ENCODE measurements at places on chromosomes 12 and 14.

DNA sequence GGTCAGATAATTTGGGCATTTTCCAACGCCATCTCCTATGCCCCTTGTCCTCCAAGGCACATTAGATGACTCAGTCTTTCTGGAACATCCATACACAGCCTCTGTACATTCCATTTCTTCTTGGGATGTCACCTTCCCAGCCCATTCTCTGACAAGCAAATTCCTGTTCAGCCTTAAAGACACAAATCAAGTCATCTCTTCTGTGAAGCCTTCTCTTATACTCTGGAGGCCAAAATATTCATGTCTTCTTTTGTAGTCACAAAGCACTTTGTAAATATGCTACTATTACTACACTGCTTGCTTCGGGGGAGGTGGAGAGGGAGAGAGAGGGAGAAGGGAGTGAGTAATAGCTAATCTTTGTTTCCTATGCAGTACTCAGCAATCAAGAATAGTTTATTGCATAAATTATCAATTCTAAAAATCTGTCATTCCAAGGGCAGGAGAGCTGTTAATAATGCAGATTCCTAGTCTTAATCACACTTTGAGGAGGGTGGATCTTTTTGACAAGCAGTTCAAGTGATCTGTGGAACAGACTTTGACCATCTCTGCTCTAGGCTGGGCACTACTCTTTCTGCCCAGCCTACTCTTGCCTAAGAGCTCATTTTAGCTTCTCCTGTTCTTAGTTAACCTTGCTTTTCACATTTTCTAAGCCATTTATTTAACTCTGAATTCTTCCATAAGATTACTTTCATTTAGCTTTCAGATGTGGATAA lies 27.9 kb downstream of the KCNMB4 start:
- no peaks in the 10 kb centered on the region for H3K36me3 ChIP-seq
- no peak overlapping the region for H3K4me3 ChIP-seq
- H3K27me3 ChIP-seq, result no peaks in the 10 kb centered on the region
- H3K4me1 ChIP-seq, result no peaks in the 10 kb centered on the region
- DNase-seq, result no peak

DNA sequence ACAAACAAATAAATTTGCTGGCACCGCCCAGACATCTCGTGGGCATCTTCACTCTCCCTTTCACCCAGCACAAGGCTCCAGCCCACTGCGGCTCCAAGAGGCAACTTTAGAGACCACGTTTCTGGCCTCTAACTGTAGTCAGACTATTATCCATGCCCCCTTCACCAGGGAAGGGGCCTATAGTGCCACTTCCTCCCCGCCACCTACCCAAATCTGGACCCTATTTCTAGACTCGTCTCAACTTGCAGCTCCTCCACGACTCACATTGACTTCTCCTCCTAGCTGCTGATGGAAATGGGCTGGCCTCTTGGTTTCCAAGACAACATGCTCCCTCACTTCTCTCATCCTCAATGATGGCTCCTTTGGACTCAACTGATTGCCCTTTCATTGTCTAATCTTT lies 12.3 kb downstream of the KRT1 start:
- DNase-seq, result no peak
- H3K36me3 ChIP-seq, result no peaks in the 10 kb centered on the region
- no peaks in the 10 kb centered on the region for H3K4me1 ChIP-seq
- H3K27me3 ChIP-seq, result no peaks in the 10 kb centered on the region

- no peaks in the 10 kb centered on the region for H3K27me3 ChIP-seq
- DNase-seq, result no peak
- H3K36me3 ChIP-seq, result no peaks in the 10 kb centered on the region
- H3K27ac ChIP-seq, result no peak overlapping the region
- H3K4me3 ChIP-seq, result no peak overlapping the region
These were observed 366.2 kb upstream of the KITLG start for GRCh38 chr12:88946372-88946997.

DNA sequence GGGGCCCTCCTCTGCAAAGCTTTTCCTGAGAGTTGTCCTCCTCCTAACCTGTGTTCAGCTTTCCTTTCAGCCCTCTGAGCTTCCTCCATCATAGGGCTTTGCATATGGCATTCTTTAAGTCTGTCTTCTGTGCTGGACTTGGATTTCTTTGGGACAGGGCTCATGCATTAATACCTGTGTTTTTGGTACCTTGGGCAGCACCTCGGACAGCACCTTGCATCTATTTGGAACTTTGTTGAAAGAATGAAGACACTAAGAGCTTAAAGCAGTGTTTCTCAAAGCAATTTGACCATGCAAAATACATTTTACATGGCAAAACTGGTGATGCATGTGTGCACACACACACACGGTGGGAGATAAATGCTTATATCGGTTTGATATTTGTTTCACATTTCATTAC lies 115.0 kb upstream of the SRRM4 start:
- H3K27me3 ChIP-seq, result no peaks in the 10 kb centered on the region
- H3K4me1 ChIP-seq, result no peaks in the 10 kb centered on the region
- H3K36me3 ChIP-seq, result no peaks in the 10 kb centered on the region
- no peak overlapping the region for H3K4me3 ChIP-seq

DNA sequence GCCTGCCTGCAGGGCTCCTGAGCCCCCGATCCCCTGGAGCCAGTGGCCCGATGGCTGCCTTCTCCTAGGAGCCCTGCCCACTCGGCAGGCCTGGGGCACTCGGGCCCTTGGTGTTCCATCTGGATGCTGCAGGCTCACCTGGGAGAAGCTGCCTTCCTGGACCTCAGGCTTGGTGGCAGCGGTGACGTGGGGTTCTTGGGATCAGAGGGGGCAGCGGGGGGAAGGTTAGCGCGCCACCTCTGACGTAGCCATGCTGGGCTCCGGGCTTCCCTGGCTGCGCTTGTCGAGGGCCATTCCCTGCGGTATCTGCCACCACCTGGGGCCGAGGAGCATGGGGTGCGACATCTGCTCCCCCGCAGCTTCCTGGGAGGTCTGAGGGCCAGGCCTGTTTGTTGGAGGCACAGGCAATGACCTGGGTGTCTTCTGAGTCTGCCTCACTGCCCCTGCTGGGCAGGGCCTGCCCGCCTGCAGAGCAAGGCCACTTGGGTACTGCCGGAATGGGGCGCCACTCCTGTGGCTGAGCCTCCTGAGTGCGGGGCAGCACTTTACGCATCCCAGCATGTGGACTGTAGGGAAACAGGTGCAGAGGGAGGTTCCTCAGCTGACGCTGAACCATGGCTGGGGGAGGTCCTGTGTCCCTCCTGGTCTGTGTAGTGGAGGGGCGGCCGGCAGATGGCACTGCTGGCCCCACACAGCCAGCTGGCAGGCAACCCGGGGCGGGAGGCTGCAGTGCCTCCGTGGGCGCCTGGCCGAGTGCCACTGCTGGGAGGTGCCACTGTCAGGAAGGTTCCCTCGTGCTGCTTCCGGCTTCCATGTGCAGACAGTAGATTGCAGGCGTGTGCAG lies 20.3 kb downstream of the MTA1 start:
- DNase-seq, result no peak
- H3K4me3 ChIP-seq, result no peak overlapping the region
- H3K27me3 ChIP-seq, result no peaks in the 10 kb centered on the region

GRCh38 chr12:29051221-29051620 lies 97.9 kb upstream of the FAR2 start:
- no peak overlapping the region for H3K27ac ChIP-seq
- H3K36me3 ChIP-seq, result no peaks in the 10 kb centered on the region
- H3K4me1 ChIP-seq, result no peaks in the 10 kb centered on the region
- no peaks in the 10 kb centered on the region for H3K27me3 ChIP-seq

DNA sequence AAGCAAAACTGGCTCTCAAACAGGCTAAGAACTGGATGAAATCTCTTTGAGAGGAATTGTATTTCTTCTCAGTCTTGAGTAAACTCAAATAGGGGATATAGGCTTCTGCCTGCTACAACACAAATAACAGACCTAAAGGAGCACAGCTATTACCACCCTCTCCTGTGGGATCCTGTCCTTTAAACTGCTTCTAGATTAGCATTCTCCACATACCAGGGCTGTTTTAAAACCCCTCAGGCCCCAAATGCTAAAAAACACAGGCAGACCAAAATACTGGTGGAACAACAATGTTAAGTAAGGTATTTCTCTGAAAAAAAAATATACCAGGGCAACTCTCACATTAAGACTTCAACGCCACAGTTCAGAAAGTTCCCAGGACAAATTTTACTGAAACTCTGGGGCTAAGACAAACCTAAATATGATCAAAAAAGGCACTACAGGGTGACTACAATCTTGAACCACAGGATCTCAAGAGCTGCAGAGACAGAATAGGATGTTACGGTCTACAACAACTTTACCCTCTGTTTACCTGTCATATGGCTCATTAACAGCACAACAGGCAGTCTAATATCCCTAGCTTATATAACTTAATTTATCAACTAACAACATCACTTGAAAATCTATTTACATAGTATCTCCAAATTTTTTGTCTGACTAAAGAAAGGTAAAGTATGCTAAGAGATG lies 7.2 kb downstream of the CPNE8 start:
- peaks cover 1% of the 10 kb centered on the region for H3K4me1 ChIP-seq
- no peaks in the 10 kb centered on the region for H3K36me3 ChIP-seq
- H3K27me3 ChIP-seq, result no peaks in the 10 kb centered on the region
- no peak overlapping the region for H3K27ac ChIP-seq
- H3K4me3 ChIP-seq, result no peak overlapping the region

GRCh38 chr14:104396682-104397470 lies 182.7 kb upstream of the C14orf180 start:
- H3K4me3 ChIP-seq, result no peak overlapping the region
- no peaks in the 10 kb centered on the region for H3K36me3 ChIP-seq
- no peak for DNase-seq
- peaks cover 12% of the 10 kb centered on the region for H3K27me3 ChIP-seq

GRCh38 chr14:54981698-54982097 lies 45.2 kb downstream of the WDHD1 start:
- no peaks in the 10 kb centered on the region for H3K27me3 ChIP-seq
- H3K36me3 ChIP-seq, result peaks cover 14% of the 10 kb centered on the region
- DNase-seq, result no peak
- no peaks in the 10 kb centered on the region for H3K4me1 ChIP-seq
- H3K4me3 ChIP-seq, result no peak overlapping the region

DNA sequence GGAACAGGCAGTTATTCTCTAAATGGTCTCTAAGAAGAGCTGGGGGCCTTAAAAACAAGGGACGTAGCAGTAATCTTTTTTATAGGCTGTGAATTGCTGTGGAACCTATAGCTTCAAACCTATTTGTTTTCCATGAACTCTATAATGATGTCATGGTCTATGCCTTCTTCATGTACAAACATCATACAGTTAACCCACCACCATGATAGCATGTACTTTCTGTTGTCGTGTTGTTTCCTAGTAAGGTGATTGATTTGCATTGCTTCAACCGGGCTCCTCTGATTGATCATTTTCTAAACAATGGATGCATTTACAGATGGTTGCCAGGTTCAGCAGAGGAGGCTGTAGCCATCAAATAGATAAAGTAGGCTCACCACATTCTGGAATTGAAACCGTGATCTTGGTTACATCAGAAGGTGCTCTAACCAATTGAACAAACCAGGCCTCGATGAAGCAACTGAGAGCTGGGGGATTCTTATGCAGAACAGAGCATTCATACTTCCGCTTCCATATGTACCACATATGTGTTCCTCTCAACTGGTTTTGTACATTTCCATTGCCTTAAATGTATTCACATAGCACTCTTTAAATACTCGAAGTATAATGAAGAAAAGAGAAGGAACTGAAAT lies 25.6 kb upstream of the PCNX1 start:
- no peak overlapping the region for H3K4me3 ChIP-seq
- no peaks in the 10 kb centered on the region for H3K36me3 ChIP-seq
- no peak overlapping the region for H3K27ac ChIP-seq
- DNase-seq, result no peak
- 0 out of 3 replicates have a peak, but pooled peaks cover 15% of the 10 kb centered on the region for H3K27me3 ChIP-seq

DNA sequence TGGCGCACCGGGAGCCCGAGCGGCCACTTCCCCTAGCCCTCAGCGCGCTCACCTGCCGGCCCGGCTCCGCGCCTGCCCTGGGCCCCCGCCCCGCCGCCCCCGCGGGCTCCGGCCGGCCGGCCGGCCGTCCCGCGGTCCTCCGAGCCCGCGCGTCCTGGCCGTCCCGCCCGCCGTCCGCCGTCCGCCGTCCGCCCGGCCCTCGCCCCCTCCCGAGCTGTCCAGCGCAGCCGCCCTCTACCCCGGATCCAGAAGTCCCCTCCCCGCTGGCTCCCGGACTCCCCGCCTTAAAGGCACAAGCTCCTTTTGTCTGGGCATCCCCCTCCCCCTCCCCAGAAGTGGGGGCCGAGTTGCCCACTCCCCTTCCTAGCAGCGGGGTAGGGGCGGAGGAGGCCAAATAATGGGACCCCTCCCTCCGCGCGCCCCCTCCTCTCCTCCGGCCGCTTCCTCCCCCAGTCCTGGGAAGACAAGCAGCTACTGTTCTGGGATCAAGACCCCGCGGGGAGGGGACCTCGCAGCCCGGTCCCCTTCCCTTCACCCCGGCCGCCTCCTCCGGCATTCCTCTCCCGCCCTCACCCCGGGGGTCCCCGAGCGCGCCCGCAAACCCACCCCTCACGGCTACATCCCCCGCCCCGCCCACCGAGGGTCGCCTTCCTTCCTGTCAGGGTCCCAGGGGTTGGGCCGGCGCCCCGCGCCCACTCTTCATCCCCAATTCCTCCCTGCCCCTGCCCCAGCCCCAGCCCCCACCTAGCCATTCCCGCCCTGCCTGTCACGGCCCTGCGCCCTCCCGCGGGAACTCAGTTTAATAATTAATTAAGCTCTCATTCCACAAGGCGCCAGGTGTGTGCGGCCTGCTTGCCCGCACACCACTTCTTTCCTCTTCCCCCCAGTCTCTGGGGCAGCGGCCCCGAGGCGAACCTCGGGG lies at the start of gene ADCY6:
TSS of gene ADCY6 (minus strand) at position 236 of the 922 bp plus-strand sequence. CDS start 5,655 bp downstream, outside the sequence.
- H3K4me1 ChIP-seq, result peaks cover 29% of the 10 kb centered on the region
- peak within 1 kb of the TSS; percentile 81 for H3K4me3 ChIP-seq
- H3K27me3 ChIP-seq, result no peaks in the 10 kb centered on the region

DNA sequence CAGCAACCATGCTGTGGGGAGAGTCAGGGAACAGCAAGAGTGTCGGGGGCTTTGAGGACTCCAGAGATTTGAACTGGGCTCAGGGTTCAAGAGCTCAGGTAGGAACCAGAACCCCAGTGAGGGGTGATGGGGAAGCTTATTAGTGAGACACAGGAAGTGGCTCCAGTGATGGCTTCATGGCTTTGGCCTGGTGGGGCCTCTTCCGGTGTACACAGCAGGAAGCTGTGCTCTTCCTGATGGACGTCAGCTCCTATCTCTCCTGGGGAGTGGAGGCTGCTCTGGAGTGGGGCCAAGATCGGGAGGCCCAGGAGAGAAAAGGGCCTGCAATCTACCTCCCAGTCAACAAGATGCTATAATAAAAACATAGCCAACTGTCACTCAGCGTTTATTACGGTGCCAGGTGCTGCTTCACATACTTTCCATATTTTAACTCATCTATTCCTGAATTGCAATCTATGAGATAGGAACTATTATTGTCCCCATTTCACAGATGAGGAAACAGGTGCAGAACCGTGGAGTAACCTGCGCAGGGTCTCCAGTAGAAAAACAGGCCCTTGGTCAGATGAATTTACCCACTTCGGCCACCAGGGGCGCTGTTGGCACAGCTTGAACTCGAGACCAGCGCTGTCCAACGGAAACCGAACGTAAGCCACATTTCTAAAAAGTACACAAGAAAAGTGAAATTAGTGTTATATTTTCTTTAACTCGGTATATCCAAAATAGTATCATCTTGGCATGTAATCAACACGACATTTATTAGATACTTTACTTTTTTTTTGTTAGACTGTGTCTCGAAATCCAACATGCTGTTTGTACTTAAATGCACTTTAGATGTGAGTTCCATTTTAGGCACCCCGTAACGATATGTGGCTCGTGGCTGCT lies 63.6 kb upstream of the DLK1 start:
- no peak overlapping the region for H3K4me3 ChIP-seq
- peak; percentile 77 for DNase-seq

All from HepG2 (cell line).